A549 treated with Hydrocortisone at 1 μM for 4 hours (cell line): ENCODE measurements at places on chromosomes 12 and 14. TPM values are rescaled to one million over a fixed set of nuclear protein-coding genes. Genes with fewer than 3 reads are reported as not detected.

The NTF3 gene
- not detected in 5 replicates for total RNA-seq

The ASPG gene
- 0.09 TPM in 1 of 5 replicates, not detected in the others for total RNA-seq

The PCED1B gene
- 17.2 to 21.4 TPM (median 18.9 TPM) in 5 replicates for total RNA-seq

The OTX2 gene
- total RNA-seq, result not detected in 5 replicates

The NTS gene
- 56.8 to 100 TPM (median 81.1 TPM) in 5 replicates for total RNA-seq

The PPP4R4 gene
- total RNA-seq, result 0.29 to 0.59 TPM (median 0.30 TPM) in 5 replicates

The ANKRD33 gene
- 0.03 to 0.15 TPM in 2 of 5 replicates, not detected in the others for total RNA-seq

The PLEKHG7 gene
- 0.03 TPM in 1 of 5 replicates, not detected in the others for total RNA-seq
